Omental fat pad (tissue), 4 donors: ENCODE measurements at places on chromosomes 4 and X. TPM values are rescaled to one million over a fixed set of nuclear protein-coding genes. Genes with fewer than 3 reads are reported as not detected.

- DNase-seq, result no peak
Measured at GRCh38 chrX:10146346-10146745, 10.4 kb upstream of the CLCN4 start.

DNA sequence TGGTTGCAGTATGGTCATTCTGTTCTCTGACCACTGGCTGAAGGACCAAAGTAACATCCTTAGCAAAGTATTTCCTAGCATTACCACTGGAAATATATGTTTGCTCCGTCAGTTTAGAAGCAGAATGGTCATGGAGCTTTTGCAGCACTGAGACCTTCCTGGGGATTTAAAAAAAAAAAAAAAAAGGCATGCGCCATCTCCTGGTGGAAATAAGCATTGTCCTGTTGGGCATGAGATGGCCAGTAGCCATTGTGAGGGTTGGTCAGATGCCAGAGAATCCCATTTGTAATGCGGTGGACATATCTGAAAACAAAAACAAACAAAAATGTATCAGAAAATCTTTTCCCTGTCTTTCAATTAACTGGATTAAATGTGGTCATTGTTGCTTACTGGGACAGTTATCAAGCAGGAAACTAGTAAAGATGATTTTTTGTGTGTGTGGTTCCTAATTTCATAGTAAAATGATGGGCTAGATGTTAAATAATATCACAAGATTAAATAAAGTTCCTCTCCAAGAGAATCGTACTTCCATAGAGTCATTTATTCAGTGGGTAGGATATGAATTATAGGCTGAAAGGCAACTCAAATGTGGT, 139.6 kb downstream of the SOWAHB start:
- DNase-seq, result no peak

Gene ADGRG4
- 0.09 TPM for total RNA-seq

Gene CXCL6
- total RNA-seq, result 15.8 TPM

GRCh38 chr4:94558392-94558904, 106.7 kb downstream of the PDLIM5 start:
- DNase-seq, result no peak

DNA sequence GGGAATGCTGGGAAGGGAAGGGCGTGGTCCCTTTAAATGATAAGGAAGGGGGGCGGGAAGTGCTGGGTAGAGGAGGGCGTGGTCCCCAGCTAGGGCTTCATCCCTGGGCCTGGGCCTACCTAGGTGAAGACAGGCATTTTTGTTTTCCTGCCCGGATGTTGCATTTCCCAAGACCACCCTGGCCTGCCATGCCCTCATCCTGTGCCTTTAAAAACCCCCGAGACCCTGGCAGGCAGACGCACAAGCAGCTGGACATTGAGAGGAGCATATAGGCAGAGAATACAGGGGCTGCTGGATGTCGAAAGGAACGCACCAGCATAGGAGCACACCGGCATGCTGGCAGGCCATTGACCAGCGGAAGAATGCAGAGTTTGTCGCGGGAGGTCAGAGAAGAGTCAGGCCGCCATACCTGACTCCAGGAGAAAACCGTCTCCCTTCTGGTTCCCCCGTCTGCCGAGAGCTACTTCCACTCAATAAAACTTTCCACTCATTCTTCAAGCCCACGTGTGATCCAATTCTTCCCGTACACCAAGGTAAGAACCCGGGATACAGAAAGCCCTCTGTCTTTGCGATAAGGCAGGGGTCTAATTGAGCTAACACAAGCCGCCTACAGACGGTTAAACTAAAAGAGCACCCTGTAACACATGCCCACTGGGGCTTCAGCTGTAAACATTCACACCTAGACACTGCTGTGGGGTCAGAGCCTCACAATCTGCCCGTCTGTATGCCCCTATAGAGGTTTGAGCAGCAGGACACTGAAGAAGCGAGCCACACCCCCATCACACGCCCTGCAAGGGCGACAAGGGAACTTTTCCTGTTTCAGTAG, 2.9 kb upstream of the AGA start:
- no peak for DNase-seq
